ENCODE measurements at places on chromosomes 5 and 9.

GRCh38 chr5:133932441-133933168 lies 35.8 kb downstream of the C5orf15 start:
- DNase-seq: no peak

DNA sequence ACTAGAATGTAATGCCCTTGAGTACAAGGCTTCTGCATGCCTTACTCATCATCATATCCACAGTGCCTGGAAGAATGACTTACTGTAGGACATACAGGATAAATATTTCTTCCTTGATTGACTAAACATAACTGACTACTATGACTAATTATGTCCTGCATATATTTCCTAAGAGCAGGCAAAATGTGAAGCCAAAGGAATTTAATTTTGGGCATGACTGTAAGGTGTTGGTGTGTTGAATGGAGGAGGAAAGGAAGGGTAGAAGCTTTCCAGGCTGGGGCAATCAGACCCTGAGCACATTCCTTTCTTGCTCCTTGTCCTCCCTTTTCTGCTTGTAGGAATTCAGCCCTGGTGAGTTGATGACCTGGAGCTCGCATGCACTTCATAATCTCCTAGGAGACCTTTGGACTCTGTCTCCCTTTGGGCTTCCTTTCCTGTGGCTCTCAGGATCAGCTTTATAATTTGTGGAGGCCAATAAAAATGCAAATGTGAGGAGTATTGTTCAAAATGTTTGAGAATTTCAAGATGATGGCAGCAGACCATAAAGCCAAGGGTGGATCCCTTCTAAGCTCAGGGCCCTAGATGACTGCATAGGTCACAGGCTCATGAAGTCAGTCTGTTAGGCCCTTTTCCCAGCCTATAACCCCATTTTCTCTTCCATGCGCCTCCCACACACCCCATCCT lies 174.0 kb downstream of the HMHB1 start:
- DNase-seq: peak; percentile 87

- DNase-seq: no peak
Measured at GRCh38 chr5:78905084-78905938, 79.8 kb downstream of the ARSB start.

- DNase-seq: peak; percentile 42
Measured at GRCh38 chr9:126490871-126491567, 122.7 kb upstream of the LMX1B start.

DNA sequence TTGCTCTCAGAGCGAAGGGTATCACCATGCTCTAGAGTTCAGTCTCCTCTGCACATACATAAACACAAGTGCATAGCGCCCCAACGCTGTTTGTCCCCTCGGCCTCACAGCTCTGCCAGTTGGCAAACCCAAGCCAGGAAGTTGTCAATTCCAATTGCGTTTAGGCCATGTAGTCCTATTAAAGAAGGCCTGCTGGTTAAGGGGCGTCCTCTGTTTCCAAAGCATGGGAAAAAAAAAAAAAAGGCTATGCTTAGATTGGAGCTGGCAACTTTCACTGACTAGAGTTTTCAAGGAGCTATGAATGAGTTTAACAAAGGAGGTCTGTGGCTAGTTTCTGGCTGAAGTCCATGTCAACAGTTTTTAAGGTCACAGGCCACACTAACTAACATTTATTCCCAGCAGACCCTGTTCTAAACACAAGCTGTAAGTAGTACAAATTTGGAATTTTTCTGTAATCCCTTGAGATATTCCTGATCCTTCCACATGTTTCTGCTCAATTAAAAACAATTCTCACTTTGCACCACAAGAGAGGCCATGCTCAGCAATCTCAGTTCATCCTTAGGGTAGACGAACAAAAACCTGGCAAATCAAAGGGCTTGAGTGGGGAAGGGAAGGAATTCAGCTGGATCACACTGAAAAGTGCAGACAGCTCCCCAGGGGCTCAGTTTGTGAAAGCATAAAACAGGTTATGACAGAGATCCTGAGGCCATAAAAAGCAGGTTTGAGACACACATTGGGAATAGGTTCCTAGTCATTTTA lies 187.7 kb downstream of the DENND1A start:
- no peak for DNase-seq

- no peak for DNase-seq
Measured at GRCh38 chr5:8613078-8613685, 744.2 kb downstream of the MTRR start.

DNA sequence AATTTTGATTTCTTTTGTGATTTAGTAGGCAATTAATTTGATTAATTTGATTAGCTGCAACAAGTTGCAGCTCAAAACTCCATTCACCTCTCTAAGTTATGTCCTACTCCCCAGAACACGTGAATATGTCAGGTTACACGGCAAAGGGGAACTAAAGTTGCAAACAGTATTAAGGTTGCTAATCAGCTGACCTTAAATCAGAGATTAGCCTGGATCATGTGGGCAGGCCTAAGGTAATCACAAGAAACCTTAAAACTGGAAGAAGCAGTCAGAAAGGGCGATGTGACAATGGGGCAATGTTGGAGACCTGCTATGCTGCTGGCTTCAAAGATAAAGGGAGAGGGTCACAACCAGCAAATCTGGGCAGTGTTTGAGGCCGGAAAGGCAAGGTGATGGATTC lies 47.3 kb upstream of the ANXA1 start:
- no peak for DNase-seq

DNA sequence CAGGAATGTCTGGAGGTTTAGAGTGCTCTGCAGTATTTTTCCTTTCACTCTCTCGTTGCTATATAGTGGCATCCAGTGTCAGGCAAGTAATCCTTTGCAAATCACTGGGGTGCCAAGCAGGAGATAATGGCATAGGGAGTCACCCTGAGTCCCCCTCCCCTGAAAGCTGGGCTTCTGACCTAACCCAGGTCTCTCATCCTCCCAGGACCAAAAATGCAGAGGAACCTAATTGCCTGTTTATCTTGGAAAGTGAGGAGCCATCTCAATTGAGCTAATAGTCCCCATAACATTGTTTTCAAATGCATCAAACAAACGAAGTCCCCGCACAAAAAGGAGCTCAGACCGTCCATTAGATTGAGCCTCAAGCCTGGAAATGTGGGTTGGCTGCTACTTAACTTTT lies 368.0 kb upstream of the IRX2 start:
- no peak for DNase-seq

GRCh38 chr5:164998142-164998541 lies 1492.7 kb downstream of the MAT2B start:
- DNase-seq: no peak

- no peak for DNase-seq
Measured at GRCh38 chr9:127066060-127066850, 56.2 kb downstream of the ANGPTL2 start.

DNA sequence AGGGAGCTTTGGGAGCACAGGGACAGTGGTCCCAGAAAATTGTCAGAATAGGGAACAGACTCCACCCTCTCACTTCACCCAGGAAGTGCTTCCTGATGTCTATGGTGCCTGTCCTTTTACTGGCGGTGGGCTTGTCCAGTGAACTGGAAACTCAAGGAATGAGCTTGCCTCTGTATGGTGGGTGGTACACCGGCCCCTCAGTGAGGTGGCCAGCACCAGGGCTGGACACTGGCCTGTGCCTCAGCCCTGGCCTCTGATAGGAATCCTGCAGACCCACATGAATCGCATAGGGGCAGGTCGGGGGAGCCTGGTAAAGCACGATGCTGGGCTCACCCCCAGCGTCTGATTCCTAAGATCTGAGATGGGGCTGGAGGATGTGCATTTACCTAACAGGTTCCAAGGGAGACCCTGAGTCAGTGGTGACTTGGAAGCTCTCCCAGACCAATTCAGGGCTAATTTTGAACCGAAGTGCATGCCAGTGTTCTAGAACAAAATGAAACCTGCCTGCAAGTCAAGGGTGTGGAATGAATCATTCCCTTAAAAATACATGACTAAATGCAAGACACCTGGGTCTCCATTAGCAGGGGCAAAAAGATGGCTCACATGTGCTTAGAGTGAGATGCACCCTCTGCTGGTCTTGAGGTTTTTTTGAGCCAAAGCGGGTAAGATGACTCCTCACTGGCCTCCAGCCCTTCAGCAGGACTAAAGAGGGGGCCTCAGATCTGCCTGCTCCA lies 178.3 kb downstream of the HSPA4 start:
- no peak for DNase-seq

- no peak for DNase-seq
Measured at GRCh38 chr5:178940569-178941360, at the start of gene ZNF454. Gene ZNF454, plus strand, starts transcription at chr5:178941198. Its CDS starts 1,594 bp downstream, at chr5:178942792.

DNA sequence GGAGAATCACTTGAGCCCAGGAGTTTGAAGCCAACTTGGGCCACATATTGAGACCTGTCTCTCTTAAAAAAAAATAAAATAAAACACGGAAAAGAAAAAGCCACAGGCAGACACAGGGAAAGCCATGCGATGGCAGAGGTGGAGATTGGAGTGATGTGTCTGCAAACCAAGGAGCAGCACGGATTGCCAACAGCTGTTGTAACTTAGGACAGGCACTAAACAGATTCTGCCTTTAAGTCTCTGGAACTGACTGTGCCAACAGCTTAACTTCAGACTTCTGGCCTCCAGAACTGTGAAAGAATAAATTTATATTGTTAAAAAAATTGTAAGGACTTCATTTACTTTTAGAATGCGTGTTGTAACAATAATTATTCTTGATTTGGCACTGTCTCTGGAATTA lies 318.5 kb upstream of the CHD1 start:
- DNase-seq: no peak

- DNase-seq: no peak
Measured at GRCh38 chr9:75962013-75962661, 71.7 kb downstream of the PCSK5 start.

DNA sequence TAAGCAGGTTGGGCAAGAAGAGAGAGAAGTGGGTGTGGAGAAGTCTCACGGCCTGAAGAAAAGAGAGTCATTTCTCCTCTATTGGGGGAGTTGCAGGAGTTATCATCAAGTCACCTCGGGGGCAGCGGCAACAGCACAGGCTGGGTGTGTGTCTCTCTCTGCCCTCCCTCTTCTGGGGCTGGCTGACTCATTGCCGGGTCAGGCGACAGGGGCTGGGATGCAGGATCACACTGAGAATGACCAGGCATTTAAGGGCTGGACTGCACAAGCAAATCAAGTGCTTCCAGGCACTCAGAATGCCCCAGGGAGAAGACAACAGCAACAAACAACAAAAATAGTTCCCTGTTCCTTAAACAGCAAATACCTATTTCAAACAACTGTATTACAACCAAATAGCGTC lies 6.3 kb upstream of the EQTN start:
- peak; percentile 26 for DNase-seq

GRCh38 chr5:166980666-166981065 lies 1310.8 kb upstream of the WWC1 start:
- DNase-seq: no peak

- DNase-seq: no peak
Measured at GRCh38 chr9:113492343-113493202, 29.0 kb downstream of the RGS3 start.

- no peak for DNase-seq
Measured at GRCh38 chr9:124010665-124011321, 775 bp upstream of the LHX2 start.

DNA sequence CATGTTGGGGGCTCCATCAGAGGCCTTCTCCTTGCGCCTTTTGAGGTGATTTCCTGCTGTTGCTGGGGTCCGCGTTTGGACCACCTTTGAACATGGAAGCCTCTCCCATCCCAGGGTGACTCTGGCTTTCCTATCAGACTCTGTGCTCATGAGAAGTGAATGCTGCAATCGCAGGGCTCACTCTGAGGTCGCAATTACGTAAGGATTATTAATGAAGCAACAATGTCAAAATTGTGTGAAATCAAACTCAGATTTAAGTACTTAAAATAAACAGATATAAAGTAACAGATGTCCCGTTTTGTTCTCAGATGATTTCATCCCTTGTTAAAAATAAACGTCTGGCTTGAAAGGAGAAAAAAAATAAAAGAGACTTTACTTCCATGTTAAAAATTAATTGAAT lies 634.2 kb downstream of the BNC2 start:
- peak; percentile 46 for DNase-seq

GRCh38 chr5:100898504-100899346 lies 4.4 kb downstream of the ST8SIA4 start:
- DNase-seq: no peak

DNA sequence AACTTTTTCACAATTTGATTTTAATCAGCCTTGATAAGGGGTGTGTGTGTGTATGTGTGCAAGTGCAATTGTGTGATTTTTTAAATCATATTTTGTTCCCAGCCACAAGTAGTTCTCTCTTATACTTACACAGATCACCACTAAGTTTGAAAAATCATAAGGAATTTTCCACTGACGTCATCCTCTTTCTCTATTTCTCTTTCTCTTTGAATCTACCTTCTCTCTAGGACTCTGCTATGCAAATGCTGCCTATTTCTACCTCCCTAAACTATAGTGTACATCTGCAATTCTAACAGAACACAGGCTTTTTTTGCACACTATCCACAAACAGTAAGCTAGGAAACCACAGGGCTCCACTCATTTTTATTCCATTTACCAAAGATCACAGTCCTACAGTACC lies 254.6 kb upstream of the CYLC2 start:
- DNase-seq: no peak

DNA sequence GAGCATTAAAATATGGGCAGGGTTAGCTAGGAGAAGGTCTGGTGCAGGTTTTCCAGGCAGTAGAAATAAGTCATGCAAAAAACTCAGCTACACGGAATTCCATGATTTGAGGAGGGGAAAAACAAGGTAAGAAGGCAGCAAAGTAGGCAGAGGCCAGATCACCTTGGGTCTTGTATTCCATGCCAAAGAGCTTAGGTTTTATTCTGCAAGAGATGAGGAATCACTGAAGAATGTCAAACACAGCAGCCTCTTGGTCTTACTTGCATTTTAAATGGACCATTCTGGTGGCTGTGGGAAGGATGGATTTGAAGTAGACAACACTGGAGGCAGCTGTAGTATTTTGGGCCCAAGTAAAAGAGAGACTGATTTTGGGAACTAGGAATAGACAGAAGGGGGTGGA lies 8.6 kb downstream of the TRPM3 start:
- no peak for DNase-seq

- DNase-seq: peak; percentile 55
Measured at GRCh38 chr5:131628990-131629389, 6.0 kb downstream of the RAPGEF6 start.

- peak; percentile 39 for DNase-seq
Measured at GRCh38 chr9:98550206-98550820, 158.4 kb downstream of the GABBR2 start.

- no peak for DNase-seq
Measured at GRCh38 chr5:69000216-69000919, 93.4 kb upstream of the SLC30A5 start.

- DNase-seq: peak; percentile 23
Measured at GRCh38 chr9:77374266-77374665, 196.9 kb downstream of the VPS13A start.

DNA sequence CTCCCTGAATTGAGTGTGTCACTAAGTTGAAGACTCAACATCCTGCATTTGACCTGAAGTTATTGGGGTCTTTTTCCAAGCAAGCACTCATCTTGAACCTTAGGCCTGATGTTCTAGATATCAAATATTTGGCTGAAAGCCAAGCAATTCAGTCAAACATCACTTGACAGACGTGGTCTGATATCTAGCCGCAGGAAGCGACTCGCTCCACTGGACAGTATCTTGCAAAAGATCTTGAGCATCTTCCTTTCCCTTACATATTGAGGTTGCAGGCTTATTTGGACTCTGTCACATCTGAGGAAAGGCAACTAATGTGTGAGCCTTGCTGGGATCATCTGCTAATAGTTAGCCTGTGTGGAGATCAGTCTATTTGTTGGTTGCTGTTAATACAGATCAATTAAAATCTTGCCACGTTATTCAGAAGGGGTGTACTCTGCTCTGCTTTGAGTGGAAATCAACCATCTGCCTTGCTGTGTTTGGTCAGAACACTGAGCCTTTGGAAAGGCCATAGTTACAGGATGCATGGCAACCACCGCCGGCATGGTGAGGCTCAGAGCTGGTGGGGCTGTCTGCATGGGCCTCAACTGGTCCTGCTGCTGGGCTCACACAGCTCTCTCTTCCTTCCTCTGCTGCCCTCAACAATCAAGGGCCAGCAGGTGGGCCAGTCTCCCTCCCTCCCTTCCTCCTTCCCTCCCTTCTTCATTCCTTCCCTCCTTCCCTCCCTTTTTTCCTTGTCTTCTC lies 166.9 kb upstream of the KLF9 start:
- DNase-seq: no peak

Measured in HFFc6 (cell line).